ENCODE measurements at places on chromosomes 5 and 9.

DNA sequence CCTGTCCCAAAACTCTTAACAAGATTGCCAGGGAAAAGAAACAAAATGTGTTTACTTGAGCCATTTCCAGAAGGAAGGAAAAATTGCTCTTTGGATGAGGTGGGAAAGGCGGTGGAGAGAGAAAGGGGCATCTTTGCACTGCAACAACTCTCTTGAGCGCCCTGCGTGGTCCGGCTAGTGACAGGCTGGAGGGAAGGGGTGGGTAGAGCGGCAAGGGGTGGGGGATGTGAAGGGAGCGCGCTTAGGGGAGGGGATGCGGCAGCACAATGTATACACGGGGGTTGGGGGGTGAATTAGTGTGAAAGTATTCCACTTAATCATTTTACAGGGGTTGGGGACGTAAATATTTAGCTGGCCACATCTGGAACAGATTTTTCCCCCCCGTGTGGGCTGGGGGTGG is 1.3 kb downstream of the FGF10 start:
- DNase-seq = no peak

GRCh38 chr9:107078061-107078460 is 205.0 kb upstream of the RAD23B start:
- no peak for DNase-seq

DNA sequence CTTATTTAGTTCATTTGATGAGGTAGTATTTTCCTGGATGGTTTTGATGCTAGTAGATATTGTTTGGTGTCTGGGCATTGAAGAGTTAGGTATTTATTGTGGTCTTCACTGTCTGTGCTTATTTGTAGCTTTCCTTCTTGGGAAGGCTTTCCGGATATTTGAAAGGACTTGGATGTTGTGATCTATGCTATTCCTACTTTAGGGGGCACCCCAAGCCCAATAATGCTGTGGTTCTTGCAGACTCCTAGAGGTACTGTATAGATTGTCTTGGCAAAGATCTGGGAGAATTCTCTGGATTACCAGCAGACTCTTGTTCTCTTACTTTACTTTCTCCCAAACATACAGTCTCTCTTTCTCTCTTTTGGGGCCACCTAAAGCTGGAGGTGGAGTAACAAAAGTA is 315.7 kb downstream of the MAT2B start:
- no peak for DNase-seq

- no peak for DNase-seq
These were observed 187.1 kb downstream of the ELAVL2 start for GRCh38 chr9:23638837-23639426.

DNA sequence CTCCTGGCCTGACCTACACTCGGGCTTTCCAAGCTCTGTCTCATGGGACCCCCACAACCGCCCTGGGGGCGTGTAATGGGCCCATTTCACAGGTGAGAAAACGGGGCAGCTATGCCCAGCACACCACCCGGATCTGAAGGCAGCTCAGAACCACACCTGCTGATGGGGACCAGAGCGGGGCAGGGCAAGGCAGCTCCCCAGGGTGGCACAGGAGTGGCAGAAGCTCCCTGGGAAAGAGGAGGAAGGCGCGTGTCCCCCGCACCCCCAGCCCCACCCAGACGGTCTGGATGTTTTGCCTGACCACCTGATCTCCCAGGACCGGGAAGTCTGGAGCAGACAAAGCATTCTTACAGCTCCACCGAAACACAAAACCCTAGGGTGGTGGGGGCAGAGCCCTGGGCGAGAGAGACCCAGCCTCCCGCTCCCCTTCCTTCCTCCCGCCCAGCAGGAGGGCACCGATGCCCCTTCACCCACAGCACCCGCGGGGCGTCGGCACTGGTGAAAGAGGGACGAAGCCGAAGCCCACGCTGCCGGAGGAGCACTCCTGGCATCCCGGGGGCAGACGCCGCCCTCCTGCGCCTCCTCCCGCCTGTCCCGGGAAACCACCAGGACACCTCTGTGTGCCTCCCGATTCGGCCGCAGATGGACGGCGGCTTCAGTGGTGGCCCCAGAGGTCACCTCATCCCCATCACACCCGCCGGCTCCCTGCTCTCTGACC is 14.5 kb downstream of the NOTCH1 start:
- DNase-seq = no peak

DNA sequence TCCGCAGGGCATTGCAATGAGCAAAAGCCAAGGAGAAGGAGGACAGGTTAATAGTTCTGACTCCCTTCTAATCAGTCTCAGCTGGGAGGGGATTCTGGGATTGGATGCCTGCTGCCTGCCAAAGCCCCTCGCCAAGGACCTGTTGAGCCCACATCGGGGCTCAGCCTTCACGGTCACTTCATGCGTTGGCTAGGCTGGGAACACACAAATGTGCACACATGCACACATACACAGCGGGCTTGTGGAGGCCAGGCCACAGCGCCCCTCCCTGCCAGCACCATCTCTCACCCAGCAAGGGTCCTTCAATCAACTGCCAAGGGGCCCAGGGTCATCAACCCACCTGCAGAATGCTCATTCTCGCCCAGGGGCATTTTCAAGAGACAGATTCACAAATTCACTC is 113.9 kb downstream of the C5orf15 start:
- no peak for DNase-seq

- no peak for DNase-seq
These were observed 1.1 kb upstream of the ANXA2R start for GRCh38 chr5:43041110-43041668.

- no peak for DNase-seq
These were observed 291.9 kb upstream of the IRX1 start for GRCh38 chr5:3303777-3304176.

DNA sequence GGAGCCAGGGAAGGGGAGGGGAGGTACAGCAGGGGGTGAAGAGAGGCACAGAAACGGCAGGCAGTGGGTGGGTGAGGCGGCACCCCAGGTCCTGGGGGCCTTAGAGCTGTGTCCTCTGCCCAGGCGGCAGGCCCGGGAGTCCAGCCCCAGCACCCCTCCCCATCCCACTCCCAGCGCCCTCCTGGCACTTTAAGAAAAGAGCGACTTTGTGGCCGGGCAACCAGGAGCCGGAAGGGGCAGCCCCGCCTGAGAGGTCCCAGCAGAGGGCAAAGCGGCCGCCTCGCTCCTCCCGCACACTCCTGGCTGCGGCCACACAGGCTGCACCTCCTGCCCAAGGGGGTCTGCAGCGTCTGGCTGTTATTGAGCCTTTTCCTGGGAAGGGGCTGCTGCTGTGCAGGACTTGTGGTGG is 42.6 kb downstream of the NACC2 start:
- DNase-seq = peak; percentile 77

DNA sequence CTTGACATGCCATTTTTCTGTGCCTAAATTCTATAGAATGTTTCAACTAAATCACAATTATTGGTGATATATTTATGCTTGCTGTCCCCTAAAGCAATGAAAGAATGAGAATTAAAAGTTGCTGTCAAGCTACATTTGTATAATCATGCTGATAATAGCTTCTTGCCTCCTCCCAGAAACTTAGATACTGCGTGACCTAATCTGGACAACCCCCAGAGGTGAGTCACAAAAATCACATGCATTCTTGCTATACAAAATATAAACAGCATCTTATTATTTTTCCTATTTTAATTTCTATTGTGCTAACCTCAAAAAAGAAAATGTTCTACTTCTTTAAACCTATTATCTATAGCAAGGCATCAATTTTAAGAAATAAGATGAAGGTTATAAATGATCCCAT is 995.8 kb upstream of the ACO1 start:
- no peak for DNase-seq

GRCh38 chr9:76296561-76297310 is 97.5 kb downstream of the RFK start:
- no peak for DNase-seq

DNA sequence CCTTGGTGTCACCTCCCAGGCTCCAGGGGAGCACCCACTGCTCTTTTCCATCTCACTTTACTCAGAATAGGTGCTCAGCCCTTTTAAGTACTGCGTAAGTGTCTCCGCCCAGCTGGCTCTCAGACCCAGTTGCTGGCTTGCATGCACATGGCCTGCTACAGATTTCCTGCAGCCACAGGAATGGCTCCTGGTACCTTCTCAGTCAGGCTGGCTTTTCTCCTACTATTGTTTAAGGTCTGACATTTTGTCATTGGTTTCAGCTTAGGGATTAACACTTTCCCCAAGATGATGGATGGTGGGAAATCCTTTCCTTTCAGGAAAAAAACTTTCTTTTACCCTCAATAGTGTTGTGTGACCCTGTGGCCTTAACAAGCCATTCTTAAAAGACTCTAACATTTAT is 1652.3 kb upstream of the WWC1 start:
- DNase-seq = no peak

- no peak for DNase-seq
These were observed 18.9 kb downstream of the LYSMD3 start for GRCh38 chr5:90510438-90510837.

GRCh38 chr9:119284118-119284517 is 85.1 kb downstream of the BRINP1 start:
- DNase-seq = peak; percentile 54

DNA sequence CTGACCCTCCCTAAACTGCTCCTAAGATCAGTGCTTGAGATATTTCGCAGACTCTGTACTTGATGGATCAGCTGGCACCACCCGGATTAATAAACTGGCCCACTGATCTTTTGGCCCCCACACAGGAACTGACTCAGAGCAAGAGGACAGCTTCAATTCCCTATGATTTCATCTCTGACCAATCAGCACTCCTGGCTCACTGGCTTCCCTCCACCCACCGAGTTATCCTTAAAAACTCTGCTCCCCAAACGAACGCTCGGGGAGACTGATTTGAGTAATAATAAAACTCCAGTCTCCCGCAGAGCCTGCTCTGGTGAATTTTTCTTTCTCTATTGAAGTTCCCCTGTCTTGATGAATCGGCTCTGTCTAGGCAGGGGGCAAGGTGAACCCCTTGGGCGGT is 36.5 kb upstream of the CD180 start:
- no peak for DNase-seq

- no peak for DNase-seq
These were observed 1.8 kb downstream of the EGR1 start for GRCh38 chr5:138466900-138467710.

DNA sequence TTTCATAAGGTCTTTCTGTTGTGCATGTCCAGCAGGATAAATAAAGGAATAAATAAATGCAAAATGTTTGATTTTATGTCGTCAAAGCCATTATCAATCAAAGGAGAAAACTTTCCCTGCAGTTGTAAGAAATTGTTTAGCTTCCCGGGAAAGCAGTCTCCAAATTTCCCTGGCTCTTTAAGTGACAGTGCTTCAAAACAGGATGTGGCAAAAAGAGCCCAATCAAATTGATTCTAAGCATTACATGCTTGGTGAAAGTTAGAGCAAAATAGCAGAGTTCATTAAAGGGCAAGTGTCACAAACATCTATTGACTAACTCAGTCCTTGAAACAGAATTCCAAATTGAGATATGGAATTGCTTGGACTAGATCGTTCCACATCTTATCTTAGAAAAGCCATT is 704.1 kb downstream of the PRELID2 start:
- no peak for DNase-seq

- no peak for DNase-seq
These were observed 156.3 kb upstream of the FST start for GRCh38 chr5:53323943-53324642.

GRCh38 chr5:178388386-178389025 is 155.9 kb upstream of the PHYKPL start:
- no peak for DNase-seq

DNA sequence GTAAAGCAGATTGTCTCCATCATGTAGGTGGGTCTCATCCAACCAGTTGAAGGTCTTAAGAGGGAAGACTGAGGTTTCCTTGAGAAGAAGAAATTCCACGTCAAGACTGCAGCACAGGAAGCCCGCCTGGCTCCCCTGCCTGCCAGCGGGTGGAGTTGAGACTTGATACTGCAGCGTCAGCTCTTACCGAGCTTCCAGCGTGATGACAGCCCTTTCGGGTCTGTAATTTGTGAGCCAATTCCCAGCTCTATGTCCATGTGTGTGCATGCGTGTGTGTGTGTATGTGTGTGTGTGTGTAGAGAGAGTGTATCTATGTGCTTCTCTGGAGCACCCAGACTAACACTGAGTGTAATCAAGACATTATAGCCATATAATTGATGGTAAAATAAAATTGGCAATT is 379.7 kb upstream of the IRX2 start:
- no peak for DNase-seq

DNA sequence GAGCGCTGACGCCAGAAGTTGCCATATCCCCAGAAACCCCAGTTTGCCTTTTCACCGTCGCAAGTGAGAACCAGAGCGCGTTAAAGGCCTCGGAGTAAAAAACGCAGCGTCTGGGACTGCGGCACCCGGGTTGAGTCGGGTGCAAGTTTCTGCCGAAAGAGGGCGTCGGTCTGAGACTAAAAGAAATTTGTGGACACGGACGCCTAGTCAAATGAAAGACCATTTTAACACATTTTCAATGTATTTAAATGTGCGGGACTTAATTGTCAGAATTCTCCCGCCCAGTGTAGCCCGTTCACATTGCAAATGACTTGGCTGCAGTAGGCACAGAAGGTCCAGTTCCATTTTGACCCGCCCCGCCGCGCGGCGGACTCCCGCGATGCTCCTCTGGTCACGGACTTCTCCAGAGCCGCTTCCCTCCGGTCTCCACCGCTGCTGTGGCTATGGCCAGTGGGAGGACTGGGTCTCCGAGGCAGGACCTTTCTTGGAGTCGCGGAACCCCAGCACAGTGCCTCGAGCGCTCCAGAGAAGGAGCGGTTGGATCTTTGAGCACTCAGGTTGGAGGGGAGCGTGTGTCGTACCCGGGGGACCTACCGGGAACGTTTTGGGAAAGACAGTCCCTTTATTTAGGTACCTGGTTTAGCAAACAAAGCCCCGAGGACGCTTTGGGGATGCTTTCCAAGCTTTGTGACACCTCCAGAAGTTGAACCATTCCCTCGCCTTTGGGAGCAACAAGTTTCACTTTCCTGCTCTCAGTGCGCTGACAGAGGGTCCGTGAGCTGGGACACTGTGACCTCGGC is 1.2 kb upstream of the NPR3 start:
- peak; percentile 45 for DNase-seq

- peak; percentile 65 for DNase-seq
These were observed 63.4 kb downstream of the ALDH7A1 start for GRCh38 chr5:126531543-126532120.

DNA sequence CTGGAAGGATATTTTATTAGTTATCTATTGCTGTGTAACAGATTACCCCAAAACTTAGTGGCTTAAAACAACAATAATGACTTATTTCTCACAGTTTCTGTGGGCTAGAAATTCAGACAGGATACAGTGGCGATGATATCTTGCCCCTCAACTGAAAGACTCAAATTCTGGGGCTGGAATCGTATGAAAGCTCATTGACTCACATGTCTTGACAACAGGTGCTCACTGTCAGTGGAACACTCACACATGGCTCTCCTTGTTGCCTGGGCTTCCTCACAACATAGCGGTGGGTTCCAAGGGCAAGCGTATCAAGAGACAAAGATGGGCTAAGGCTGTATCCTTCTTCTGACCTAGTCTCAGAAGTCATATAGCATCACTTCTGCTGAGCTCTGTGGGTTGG is 3.7 kb upstream of the GNPDA1 start:
- no peak for DNase-seq

GRCh38 chr5:100900796-100901781 is 2.0 kb downstream of the ST8SIA4 start:
- DNase-seq = peak; percentile 36

- no peak for DNase-seq
These were observed 1.7 kb upstream of the AGTPBP1 start for GRCh38 chr9:85743275-85744128.

- no peak for DNase-seq
These were observed 813.4 kb downstream of the TLE1 start for GRCh38 chr9:80875947-80876346.

- DNase-seq = no peak
These were observed 139.3 kb downstream of the AOPEP start for GRCh38 chr9:94865582-94866452.
